ENCODE measurements at places on chromosomes 5 and 9.

GRCh38 chr5:15555176-15555575 is 55.2 kb downstream of the FBXL7 start:
- DNase-seq: no peak

DNA sequence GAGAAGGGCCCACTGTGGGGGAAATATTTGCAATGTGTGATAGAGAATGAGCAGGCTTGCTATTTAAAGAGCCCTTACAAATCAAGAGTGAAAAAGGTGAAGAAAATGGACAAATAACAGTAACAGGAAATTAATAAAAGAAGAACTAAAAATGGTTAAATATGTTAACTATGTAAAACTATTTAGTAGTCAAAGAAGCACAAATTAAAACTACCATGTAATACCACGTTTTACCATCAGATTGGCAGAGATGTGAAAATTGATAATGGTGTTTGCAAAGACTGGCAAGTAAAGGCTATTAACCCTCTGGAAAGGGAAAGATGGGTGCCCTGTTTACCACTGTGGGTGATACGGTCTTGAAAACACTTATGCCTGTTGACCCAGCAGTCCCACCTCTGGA is 23.2 kb upstream of the GRHPR start:
- no peak for DNase-seq

GRCh38 chr9:121622387-121623203 is 28.8 kb upstream of the DAB2IP start:
- no peak for DNase-seq

GRCh38 chr9:89677702-89678395 is 73.0 kb downstream of the GADD45G start:
- DNase-seq: no peak

DNA sequence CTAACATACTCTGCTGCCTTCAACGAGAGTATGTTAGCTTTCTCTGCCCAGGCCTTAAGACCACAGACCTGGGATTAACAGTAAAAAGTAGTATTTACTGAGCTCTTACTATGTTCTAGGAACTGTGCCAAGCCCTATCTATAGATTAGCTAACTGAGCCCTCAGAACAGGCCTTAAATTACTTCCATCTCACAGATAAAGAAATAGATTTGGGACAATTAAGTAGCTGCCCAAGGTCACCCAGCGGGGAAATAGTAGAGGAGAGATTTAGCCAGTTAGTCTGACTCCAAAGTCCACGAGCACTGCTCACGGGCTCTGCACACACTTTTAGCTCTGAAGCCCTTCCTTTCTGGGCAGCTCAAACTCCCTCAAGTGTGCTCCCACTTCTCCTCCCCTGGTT is 64.5 kb upstream of the EQTN start:
- no peak for DNase-seq

DNA sequence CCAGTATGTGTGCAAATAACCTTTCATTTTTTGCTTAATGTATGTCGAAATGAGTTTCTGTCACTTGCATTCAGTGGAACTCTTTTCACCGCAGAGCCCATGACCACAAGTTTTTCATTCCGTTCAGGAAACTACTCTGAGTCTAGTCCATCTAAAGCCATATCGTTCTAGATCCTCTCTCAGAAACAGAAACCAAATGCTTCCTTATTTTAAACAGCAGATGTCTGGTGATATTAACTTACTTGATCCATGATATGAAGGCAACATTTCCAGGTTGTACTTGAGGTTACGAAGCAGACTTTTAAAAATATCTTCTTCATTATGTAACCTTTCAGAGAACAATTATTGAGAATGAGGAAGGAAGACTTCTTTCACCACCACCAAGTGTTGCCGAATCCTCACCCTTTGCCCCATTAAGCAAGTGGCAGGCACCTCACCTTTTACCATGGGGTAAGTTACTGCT is 72.4 kb upstream of the GNAQ start:
- DNase-seq: no peak

- DNase-seq: no peak
Observed at GRCh38 chr5:151620461-151620840, 29.3 kb upstream of the FAT2 start.

DNA sequence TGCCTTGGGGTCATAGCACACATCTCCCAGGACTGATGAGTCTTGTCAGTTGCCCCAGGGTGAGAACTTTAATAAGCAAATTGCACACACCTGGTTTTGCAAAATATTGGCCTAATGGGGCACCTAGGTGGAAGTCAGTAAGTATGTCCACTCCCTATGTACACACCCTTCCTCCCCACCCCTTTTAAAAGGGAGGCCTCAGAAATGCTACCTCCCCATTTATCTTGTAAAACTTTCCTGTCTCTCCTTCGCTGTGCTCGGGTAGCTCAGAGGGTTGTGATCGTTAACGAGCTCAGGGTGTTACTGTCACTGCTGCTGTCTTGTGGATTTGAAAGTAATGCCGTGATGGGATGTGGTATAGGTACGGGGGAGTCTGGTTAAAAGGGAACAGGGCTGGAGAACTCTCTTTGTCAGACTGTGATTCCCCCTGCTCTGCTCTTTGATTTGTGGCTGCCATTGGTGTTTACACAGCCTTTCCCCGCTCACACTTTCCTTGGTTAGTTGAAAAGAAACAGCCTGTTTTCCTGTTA is 26.2 kb downstream of the ZNF462 start:
- DNase-seq: no peak

DNA sequence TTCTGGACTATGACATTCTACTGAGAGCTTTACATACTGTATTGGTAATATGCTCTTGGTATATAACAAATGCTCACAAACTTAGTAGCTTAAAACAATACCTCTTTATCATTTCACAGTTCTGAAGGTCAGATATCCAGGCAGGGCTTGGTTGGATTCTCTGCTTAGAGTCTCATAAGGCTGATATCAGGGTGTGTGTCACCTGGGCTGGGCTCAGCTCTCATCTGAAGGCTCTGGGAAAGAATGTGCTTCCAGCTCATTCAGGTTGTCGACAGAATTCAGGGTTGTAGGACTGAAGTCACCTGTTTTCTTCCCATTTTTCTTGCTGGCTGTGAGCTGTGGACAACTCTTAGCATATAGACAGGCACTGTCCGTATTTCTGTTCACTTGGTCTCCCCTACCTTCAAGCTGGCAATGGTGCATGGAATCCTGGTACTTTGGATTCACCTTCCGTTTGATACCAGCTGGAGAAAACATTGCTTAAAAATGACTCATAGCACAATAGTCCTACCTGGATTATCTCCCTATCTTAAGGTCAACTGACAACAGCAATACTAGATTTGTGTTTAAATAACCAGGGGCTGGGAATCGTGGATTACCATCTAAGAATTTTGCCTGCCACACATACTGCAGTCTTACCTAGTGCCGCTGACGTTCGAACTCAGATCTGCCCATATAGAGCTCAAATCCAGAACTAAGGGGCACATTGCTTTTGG is 69.2 kb downstream of the RCL1 start:
- DNase-seq: no peak

DNA sequence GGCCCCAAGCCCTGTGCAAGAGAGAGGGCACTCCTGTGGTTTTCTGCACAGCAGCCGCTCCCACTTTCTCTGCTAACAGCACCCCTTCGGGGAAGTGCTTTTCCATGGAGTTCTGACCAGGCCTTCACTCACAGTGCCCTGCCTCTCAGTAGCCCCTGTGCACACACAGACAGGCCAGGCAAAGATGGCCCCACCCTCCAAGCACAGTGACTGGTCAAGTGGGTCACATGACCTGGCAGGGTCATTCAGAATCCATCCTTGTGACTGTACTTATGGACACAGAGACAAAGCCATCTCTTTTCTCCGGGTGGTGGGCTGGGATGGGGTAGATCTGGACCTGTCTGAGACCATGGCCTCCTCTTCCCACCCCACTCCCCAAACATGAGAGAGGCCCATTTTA is 82.5 kb downstream of the PSD2 start:
- DNase-seq: no peak

DNA sequence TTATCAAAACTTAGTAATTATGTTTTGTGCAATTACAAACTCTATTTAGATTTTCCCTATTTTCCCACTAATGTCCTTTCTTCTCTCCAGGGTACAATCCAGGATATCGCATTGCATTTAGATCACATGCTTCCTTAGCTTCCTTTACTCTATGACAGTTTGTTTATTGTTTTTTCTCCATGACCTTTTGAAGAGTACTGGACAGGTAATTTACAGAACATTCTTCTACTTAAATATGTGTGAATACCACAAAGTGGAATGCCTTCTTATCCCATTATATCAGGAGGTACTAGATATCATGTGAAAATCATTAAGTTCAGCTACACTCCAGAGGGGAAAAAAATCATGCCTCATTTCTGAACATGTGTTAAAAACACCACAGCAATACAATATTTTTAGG is 776.6 kb upstream of the CDH9 start:
- no peak for DNase-seq

DNA sequence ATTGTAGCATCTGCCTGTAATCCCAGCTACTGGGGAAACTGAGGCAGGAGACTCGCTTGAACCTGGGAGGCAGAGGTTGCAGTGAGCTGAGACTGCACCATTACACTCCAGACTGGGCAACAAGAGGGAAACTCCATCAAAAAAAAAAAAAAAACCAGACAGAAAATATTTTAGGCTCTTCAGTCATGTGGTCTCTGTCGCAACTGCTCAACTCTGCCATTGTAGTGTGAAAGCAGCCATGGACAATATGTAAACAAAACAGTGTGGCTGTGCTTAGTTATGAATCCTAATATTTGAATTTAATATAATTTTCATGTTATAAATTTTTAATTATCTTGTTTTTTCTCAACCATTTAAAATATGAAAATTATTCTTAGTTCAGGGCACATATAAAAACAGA is 38.4 kb downstream of the ZFAND5 start:
- no peak for DNase-seq

DNA sequence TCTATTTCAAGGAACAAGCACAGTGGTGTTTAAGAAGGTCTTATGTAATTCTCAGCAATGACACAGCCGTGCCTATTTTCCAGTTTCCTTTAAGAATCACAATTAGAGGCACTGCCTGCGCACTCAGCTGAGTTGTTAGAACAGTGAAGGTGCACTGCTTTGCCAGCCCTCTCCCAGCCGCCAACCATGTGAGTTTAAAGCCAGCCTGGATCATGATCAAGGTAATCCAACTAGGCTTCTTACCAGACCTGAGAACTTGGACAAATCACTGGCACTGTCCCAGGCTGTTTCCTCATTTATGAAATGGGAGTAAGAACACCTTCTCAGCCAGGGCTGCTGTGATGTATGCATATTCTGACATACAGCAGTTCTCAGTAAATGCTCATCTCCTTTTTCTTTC is 99.6 kb downstream of the ASTN2 start:
- no peak for DNase-seq

DNA sequence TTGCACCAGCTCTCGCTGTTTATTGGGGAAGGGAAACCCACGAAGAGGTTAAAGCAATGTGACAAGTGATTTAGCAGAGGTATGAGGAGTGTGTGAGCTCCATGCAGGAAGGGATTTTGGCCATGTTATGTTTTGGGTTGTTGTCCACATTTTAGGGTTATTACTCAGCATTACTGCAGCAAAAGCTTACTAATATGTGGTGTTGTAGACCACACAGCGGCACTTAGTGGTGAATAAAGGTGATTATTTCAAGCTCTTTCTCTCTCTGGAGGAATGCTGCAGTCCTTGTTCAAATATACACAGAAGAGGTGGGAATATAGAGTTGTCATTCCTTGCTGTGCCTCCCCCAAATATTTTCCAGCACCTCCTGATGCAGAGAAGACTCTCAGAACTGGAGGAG is 29.7 kb upstream of the AKNA start:
- peak; percentile 57 for DNase-seq

DNA sequence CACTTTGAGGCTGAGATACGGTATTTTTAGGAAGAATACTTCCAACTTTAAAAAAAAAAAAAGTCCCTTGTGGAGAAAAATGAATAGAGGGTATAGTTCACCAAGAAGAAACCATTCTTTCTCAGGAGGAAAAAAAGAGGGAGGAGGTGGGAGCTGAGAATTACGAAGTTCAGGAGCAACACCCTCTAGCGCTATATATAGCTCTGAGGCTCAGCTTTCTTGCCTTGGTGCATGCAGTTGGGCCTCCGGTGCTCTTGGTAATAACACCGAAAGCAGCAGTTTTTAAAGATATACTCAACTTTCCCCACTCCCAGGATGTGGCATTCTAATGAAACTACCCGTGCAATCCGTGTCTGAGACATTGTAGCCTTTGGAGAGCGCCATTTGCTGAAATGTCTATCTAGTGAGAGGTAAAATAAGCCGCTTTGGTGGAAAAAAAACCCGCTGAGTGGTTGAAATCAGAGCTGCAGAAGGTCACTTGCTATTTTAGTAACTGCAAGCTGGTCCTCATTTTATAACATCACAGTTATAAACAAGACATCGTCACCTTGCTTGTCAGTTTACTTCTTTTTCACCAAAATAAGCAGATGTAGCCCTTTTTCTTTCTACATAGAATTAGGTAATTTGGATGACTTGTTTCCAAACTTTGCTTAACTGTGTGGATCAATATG is 156.4 kb downstream of the RORB start:
- no peak for DNase-seq

- no peak for DNase-seq
Observed at GRCh38 chr9:90038763-90039162, 434.0 kb downstream of the GADD45G start.

DNA sequence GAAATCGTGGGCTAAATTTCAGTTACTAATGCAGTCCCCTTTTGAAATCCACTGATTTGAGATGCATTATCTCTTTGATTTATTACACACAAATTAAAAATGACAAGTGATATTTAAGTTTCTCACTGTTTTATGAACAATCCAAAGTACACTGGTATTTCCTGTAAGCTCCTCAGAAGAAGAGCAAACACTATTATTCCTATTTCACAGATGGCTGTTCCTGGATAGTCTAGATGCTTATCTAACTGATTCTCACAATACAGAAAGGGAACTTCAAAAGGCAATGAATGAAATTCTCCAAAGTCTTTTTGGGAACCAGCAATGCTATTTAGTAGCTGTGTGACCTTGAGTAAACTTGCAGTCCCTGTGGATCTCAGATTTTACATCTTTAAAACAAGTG is 404.7 kb upstream of the DAB2 start:
- no peak for DNase-seq

DNA sequence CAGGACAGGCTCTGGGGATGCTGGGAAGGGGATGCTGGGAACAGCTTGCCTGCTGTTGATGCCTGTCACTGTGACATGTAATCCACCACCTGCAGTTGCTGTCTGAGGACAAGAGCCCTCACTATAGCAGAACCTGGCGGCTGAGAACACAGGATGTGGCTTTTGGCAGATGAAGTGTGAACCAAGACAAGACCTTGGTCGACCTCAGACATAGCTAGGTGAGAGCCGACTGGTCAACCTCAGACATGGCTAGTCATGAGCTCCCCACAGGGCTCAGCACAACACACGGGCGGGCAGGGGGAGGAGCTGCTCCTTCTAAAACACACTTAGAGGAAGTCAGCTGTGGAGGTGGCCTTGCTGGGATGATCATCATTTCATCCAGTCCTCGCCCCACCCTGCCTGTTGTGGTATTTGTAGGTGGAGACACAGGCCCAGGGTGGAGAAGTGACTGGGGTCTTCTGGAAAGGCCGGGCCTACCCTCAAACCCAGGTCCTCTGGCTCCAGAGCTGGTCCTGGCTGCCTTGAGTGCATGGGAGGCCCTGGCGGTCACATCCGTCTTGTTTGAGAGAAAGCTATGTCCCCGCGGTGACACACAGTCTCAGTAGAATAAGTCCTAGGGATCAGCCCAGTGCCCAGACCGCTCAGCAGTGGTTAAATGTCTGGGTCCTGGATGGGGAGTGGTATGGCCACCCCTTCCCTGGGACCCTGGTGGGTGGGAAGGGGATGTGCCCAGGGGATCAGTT is 6.1 kb downstream of the SUSD3 start:
- DNase-seq: no peak

All from EL (cell line).